SW480 (cell line): ENCODE measurements at places on chromosomes 7 and 10.

GRCh38 chr7:124618871-124619270 is 146.7 kb downstream of the GPR37 start:
- DNase-seq = no peak

GRCh38 chr10:42998481-42999384 is 78.1 kb upstream of the RET start:
- no peak for DNase-seq

GRCh38 chr10:49150426-49150825 is 16.6 kb upstream of the FAM170B start:
- no peak for DNase-seq

- DNase-seq = no peak
Measured at GRCh38 chr7:137402536-137403352, 59.2 kb upstream of the PTN start.

GRCh38 chr7:21261627-21262594 is 166.0 kb upstream of the SP4 start:
- DNase-seq = peak; percentile 65

DNA sequence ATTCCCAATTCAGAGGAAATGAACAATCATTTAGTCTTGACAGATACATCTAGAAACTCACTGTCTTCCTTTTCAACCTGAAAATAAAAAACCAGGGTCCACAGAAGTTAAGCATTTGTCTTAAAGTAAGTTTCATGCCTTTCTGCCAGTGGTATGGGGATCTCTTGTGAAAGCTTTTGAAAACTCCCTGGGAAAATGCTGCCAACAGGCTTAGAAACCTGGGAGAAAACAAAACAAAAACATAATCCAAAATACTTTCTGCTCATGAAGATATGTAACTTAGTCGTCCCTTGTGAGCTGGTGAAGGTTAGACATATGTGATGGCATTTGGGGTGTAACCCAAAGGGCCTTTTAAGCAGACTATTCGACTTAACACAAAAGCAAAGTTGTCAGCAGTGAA is 66.4 kb upstream of the ZNF438 start:
- no peak for DNase-seq

DNA sequence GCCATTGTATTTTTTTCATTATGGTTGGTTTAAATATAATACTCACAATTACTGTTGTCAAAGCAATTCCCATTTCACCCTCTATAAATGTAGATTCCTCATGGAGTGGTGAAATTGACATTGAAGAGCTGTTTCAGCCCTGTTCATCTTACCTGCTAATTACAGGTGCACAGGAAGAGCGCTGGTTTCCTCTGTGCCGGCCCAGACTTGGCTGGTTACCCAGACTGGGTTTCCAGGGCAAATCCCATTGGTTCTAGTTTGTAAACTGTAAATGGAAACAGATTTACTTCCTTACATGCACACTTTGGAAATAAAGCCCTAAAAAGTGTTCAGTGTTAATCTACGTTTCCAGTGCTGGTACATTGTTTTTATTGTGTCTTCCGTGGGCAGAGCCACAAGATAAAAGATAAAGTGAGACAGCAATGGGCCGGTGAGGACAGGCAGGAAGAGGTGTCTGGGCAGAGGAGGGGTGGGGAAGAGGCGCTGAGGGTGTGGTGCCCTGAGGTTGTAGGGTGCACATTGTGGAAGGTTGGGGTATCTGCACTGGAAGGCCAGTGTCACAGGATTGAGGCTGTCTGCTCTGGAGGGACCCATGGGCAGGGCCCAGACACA is 71.6 kb upstream of the ZPBP start:
- DNase-seq = no peak

DNA sequence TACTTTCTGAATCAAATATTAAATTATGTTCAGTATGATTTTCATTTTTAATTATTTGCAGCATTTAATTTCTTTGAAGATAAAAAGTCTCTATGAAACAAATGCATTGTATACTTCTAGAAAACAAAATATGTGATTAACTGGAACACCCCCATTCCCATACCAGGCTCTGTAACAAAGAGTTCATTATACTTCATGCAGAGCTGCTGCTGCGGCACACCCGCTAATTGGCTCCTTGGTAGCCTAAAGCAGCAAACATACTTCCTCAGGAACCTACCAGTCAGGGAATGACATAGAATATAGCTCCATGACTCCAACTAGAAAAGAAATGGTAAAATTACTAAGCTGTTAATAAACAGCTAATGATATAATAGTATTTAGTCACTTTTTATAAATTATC is 19.3 kb downstream of the RAB11FIP2 start:
- peak; percentile 59 for DNase-seq

DNA sequence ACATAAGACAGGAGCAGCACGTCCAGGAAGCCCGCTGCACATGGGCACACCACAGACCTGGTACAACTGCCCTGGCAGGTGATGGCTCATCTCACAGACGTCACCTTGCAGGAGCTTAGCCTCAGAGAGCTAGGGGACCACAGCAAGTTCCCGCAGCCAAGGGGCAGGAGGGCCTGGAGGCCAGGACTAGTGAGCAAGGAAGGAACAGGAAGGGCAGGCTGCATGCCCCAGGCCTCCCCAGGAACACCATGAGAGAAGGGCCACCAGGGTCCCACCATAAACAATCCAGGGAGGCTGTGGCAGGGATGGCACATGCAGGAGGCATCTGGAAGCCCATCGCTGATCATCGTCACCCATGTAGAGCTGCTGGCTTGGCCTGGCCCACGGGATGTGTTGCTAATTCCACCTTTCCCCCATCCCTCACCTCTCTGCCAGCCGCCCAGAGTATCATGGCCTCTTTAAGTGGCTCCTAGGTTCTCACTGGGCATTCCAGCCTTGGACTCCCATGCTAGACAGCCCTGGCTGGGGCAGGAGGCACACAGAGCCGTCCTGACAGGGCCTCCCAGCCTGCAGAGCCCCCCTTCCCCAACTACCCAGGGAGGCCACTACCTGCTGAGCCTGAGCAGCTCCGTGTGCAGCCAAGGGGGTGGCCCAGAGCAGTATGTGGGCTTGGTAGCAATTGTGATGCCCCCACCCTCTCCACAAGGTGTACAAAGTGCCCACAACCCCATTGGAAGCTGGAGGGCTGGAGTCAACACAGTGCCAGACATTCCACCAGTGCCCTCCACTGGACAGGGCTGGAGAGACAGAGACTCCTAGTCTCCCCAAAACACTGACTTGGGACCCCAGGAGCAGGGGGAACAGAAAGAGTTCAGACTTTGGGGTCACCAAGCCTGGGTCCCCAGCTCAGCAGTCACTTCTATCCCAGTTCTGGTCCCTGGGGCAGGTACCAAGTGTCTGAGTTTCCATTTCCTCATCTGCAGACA is 35.5 kb downstream of the GRID1 start:
- no peak for DNase-seq

DNA sequence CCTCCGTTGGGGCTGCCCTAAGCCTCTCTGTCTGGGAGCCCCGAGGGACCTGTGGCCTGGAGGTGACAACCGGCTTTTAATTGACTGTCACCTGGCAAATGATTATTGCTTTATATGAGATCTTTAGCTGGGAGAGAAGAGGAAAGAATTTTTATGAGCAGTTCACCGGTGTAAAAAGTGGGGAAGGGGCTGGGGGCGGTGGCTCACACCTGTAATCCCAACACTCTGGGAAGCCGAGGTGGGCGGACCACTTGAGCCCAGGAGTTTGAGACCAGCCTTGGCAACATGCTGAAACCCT is 2.6 kb upstream of the COX19 start:
- no peak for DNase-seq

DNA sequence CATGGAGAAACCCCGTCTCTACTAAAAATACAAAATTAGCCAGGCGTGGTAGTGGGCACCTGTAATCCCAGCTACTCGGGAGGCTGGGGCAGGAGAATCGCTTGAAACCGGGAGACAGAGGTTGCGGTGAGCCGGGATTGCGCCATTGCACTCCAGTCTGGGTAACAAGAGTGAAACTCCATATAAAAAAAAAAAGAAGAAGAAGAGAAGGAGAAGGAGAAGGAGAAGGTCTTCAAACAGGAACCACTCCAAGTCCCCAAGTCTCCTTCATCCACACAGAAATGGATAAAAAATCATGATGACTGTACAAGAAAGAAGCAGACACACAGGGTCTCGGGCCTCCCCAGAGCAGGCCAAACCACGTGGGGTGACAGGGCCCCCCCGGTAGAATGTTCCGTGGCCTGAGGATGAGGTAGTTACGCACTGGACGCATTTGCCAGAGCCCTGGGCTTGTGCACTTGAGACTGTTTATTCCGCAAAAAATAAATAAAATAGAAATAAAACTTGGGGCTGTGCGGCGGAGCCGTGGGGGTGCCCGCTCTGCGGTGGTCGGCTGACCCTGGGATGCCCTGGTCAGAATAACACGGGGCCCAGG is 15.8 kb downstream of the VENTX start:
- DNase-seq = no peak

DNA sequence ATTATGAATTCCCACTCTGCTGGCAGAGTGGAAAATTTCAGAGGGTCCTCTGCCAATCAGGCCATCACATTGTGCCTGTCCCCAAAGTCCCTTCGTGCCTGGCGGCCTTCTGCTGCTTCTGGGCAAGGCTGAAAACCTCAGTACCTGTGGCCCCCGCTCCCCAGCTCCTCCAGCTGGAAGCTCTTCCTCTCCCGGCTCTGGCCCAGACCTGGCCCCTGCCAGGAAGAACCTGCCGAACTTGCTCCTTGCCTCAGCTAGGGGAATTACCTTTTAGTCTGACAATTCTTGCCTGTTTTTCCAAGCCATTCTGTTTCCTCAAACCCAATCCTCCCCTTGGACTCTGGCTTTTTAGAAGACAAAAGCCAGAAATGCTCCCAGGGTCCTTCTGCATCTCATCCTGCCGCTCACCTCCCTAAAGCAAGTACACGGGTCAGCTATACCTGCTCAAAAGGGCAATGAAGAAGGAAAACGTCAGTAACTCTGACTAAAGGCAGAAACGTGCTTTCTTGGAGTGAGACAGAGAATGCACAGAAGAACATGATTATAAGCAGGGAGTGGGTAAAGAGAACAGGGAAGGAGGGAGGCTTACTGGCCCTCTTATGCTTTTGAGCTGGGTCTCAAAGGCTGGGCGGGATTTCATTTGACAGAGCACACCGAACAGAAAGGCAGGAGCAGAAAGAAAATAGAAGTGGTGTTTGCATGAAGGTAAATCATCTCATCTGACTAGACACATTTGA is 28.1 kb upstream of the TRIL start:
- no peak for DNase-seq

DNA sequence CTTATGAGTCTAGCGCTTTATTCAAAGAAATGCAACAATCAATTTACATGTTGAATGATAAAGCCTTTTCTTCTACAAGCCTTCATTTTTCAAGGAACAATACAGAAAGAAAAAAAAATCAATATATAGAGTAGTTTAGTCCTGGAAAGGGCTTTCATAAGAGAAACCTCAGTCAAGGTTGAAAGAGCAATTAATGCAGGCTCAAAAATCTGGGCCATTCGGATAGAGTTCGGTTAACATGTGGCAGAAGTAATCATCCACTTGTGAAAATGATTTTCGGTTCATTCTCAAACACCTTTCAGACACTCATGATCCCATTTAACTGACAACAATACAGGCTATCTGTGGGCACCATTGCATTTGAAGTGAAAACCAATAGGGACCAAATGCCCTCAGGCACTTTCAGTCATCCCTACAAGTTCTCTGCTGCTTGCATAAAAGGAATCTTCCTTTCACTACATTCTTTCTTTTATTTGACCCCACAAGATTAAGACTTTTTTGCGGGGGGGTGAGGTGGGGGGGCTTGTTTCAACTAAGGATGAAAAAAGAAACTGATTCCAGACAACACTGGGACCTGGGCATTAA is 177.9 kb downstream of the RNF133 start:
- no peak for DNase-seq
